T follicular helper cell (primary cell): ENCODE measurements at places on chromosomes 5 and 9.
A peak's percentile ranks its signal among the peaks of the same experiment; 100 is the strongest.

GRCh38 chr5:60092671-60093422 is 199.3 kb upstream of the PDE4D start:
- DNase-seq, result no peak

GRCh38 chr5:126099077-126099476 is 324.1 kb upstream of the GRAMD2B start:
- no peak for DNase-seq

- no peak for DNase-seq
These were observed 147.5 kb downstream of the CSNK1G3 start for GRCh38 chr5:123659495-123659894.

DNA sequence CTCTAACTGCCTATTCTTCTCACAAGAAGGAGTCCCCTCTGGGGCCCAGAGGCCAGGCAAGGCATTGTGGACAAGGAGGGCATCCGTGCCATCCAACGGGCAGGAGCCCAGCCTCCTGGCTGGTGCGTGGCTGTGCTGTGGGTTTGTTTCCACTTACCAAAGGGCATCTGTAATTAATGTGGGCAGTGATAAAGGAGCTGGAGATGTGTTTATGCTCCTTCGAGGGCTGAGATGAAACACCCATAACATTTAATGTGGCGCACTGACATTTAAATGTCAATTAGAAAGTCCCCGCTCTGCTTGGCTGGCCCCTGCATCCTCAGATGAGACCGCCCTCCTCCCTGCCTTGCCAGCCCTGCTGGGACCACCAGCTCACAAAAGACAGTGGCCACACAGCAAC is 57.1 kb downstream of the KCNIP1 start:
- no peak for DNase-seq

GRCh38 chr5:56321236-56321881 is 88.2 kb upstream of the ANKRD55 start:
- DNase-seq, result no peak

DNA sequence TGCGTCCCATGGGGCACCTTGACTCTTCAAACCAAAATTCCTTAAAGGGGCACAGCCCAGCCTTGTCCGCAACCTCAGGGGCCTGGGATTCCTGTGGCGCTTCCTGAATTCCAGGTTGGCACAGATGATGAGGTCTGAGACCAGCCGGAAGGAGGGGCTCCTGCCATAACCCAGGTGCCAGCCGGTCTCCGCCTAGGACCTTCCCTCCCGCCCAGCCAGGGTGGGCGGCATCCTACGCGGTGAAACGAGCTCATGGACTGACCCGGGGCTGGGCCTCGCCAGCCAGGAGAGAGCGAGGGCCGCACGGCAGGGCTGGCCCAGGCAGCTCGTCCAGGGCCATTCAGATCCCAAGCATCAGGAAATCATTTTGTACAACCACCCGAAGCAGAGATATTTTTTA is 23.0 kb downstream of the AMBP start:
- no peak for DNase-seq

DNA sequence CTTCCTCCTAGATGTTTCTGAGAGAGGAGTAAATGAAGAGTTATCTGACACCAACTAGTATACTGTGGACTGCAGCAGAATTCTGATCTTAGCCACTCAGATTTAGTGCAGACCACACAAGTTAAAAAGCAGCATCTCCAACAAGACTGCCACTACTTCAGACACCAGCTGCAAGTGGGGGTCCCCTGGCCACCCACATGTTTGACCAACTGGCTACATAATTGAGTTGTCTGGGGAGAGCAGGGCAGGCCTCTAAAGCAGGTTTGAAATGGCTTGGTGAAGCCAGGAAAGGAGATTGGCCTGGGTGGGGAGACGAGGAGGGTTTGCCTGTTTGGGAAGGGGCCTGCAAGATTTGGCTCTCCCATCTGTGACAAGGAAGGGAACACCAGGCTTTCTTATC is 40.5 kb upstream of the FAM81B start:
- no peak for DNase-seq

GRCh38 chr5:150129813-150130492 is 25.7 kb downstream of the PDGFRB start:
- DNase-seq, result peak; percentile 14

DNA sequence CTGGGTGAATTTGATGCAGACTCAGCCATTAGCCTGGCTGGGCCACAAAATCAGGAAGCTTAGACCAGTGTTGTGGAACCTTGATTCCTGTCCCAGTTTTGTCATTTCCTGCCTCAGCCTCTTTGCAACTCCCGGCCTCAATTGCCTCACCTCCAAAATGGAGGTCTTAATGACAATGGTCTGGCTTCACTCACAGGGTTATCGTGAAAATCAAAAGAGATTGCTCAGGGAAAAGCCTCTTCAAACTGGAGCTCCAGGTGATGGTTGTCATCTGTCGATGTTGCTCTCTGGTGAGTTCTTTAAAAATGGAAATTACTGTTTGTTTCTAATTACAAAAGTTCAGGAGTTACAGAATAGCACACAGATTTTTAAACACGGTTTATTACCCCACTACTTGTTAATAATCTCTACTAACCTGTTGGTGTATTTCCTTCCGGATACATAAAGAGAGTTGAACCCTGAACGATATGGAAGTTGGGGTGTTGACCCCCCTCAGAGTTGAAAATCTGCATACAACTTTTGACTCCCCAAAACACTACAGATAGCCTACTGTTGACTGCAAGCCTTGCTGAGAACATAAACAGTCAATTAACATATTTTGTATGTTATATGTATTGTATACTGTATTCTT is 109.9 kb upstream of the CPEB4 start:
- no peak for DNase-seq

GRCh38 chr5:115544043-115544435 is 536 bp downstream of the FEM1C start:
- DNase-seq, result peak; percentile 40

- DNase-seq, result no peak
These were observed 18.5 kb downstream of the MRPS27 start for GRCh38 chr5:72301557-72301956.

- DNase-seq, result no peak
These were observed 1278.2 kb downstream of the CDH12 start for GRCh38 chr5:21574961-21575360.

GRCh38 chr9:74322661-74323314 is 174.3 kb upstream of the RORB start:
- DNase-seq, result no peak

GRCh38 chr5:21071986-21072385 is 1084.0 kb upstream of the CDH18 start:
- DNase-seq, result no peak

- DNase-seq, result no peak
These were observed 30.0 kb upstream of the PLPP1 start for GRCh38 chr5:55564721-55565120.

GRCh38 chr9:18438300-18438925 is 35.5 kb upstream of the ADAMTSL1 start:
- DNase-seq, result no peak

DNA sequence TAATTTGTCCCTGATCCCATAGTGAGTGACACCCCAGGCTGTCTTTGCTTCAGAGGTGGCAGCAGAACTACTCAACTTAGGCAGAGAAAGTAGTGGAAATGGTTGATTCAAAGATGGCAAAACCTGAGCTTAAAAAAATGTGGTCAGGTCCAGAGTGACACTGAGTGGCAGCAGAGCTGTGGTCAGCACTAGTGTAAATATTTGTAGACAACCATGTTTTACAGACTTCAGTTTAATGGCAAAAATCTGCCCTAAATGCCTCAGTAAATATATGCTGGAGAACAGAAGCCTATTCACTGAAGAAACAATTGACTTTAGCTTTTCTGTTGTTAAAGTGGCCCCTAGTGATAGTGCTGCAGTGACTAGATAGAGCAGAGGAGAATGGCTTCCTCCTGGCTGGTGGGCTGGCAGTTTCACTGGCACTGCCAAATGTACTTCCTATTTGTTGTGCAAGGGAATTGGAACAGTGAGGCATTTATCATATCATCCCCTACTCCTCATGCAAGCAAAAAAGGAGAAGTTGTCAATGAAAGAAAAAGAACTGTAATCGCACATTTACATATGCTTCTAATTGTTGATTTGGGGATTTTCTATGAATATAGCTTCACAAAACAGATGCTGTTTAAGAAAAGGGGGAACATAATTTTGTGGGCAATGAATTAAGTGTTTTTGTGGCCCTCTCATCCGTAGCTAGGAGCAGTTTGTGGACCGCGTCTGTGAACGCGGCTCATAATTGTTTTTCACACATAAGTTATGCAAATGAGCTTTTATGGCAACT is 12.0 kb downstream of the PBX3 start:
- DNase-seq, result no peak

GRCh38 chr9:114304416-114305188 is 18.3 kb upstream of the ORM1 start:
- DNase-seq, result no peak

- DNase-seq, result no peak
These were observed 61.4 kb upstream of the SRP19 start for GRCh38 chr5:112799661-112800060.

- DNase-seq, result no peak
These were observed 270.2 kb upstream of the BRINP1 start for GRCh38 chr9:119639287-119639955.

DNA sequence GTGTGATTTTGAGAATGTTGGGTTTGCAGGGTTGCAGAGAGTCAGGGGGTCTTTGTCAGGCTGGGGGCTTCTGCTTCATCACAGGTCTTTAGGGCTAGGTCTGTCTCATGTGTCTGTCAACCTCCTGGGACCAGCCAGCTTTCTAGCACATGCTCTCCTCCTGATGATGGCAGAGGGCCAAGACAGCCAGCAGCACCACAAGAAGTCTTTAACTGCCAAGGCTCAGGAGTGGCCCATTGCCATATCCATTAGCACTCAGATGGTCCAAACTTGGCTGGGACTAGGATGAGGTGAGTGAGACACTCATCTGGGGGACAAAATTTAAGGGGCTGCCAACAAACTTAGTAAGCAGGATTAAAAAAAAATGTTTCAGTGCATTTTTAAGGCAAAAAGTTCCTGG is 384.2 kb upstream of the CDH10 start:
- no peak for DNase-seq

DNA sequence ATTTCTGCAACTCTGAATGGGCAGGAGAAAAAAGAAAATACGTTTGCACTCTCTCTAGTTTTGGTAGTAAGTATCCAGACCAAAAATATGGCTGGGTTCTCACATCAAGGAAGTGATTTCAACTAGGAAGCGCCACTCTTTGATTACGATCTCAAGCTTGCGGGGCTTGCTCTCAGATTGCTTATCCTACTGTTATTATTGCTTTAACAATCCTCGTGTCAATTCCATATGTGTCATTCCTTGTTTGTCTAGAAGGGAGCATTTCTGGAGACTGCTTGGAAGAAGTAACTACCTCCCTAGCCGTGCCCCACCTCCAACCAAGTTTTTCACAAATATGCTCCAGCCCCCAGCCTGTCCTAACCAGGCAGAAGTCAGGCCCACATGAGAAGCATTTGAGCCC is 3.5 kb downstream of the PRUNE2 start:
- no peak for DNase-seq

DNA sequence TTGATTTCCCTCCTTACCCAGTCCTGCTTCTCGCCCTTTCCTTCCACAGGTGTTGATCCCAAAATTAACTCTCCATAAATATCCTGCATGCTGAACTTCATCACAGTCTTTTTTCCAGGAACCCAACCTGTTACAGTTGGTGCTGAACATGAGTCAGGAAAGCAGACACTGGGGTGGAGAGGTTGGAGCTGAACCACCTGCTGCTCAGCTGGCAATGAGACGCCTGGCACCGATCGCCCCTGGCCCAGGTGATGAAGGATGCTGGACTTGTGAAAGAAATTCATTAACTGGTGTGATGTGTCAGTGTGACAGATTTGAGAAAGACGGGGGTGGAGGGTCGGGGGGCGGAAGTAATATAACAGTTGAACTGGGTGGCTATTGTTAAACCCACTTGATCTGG is 30.6 kb downstream of the CPLX2 start:
- DNase-seq, result no peak

- DNase-seq, result no peak
These were observed 63.5 kb upstream of the GARNL3 start for GRCh38 chr9:127201071-127201541.

- no peak for DNase-seq
These were observed 95.0 kb downstream of the MACIR start for GRCh38 chr5:103353581-103353980.

DNA sequence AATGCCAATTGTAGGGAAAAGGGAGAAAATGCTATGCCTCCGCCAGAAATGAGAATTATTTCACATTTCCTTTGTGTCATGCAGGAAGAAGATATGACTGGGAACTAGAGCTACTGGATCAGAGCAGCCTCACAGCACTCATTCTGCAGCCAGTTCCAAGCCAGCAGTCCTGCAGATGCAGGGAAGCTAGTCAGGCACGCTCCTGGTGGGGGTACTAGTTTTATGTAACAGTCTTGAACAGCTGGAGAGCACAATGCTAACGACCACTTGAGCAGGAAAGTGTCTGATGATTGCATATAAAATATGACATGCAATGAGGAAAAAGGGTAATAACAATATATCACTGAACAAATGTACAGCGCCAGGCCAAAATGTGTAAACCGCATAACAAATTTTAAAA is 21.7 kb downstream of the CDH10 start:
- DNase-seq, result no peak

GRCh38 chr9:38421498-38422211 is 2.6 kb downstream of the IGFBPL1 start:
- DNase-seq, result no peak

DNA sequence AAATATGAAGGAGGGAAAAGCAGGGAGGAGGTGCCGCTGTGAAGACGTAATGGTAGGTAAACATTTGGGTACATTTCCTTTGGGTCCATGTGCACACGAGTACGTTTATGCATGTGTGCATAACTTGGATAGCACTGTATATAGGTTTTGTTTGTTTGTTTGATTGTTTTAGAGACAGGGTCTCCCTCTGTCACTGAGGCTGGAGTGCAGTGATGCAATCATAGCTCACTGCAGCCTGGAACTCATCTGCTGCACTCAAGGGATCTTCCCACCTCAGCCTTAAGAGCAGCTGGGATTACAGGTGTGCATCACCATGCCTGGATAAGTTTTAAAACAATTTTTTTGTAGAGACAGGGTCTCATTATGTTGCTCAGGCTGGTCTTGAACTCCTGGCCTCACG is 94.0 kb downstream of the THBS4 start:
- no peak for DNase-seq

DNA sequence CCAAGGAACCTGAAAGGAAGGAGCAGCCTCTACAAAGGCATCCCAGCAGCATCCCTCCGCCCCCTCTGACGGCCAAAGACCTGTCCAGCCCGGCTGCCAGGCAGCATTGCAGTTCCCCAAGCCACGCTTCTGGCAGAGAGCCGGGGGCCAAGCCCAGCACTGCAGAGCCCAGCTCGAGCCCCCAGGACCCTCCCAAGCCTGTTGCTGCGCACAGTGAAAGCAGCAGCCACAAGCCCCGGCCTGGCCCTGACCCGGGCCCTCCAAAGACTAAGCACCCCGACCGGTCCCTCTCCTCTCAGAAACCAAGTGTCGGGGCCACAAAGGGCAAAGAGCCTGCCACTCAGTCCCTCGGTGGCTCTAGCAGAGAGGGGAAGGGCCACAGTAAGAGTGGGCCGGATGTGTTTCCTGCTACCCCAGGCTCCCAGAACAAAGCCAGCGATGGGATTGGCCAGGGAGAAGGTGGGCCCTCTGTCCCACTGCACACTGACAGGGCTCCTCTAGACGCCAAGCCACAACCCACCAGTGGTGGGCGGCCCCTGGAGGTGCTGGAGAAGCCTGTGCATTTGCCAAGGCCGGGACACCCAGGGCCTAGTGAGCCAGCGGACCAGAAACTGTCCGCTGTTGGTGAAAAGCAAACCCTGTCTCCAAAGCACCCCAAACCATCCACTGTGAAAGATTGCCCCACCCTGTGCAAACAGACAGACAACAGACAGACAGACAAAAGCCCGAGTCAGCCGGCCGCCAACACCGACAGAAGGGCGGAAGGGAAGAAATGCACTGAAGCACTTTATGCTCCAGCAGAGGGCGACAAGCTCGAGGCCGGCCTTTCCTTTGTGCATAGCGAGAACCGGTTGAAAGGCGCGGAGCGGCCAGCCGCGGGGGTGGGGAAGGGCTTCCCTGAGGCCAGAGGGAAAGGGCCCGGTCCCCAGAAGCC is 30.8 kb downstream of the CD180 start:
- DNase-seq, result peak; percentile 61
